Tibial nerve (tissue), 4 donors: ENCODE measurements at places on chromosomes 6 and 20.

DNA sequence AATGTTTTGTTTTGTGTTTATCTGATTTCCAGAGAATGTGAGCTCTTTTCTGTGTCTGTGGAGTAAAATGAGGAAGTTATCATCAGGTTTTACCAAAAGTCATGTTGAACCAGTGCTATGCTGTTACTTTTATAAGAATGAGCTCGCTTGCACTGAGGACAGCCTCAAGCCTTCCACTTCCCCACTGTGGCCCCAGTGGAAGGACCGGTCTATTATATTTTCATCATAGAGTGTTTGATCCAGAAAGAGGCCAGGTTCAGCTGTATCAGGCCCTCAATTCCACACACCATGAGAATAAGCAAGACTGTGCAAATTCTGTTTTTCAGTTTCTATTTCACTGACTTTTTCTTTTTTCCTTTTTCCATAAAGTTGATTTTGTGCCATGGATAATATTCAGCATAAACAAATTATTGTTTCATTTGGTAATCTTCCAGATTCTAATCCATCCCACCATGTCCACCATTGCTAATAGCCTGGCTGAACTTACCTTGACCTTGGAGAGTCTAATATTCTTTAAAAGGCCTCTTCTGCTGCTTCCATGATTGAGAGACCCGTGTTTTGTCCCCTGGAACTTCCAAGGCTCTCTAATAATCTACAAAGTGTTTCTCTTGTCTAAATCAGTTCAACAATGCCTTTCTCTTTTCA is 286.2 kb downstream of the THBS2 start:
- no peak for DNase-seq

DNA sequence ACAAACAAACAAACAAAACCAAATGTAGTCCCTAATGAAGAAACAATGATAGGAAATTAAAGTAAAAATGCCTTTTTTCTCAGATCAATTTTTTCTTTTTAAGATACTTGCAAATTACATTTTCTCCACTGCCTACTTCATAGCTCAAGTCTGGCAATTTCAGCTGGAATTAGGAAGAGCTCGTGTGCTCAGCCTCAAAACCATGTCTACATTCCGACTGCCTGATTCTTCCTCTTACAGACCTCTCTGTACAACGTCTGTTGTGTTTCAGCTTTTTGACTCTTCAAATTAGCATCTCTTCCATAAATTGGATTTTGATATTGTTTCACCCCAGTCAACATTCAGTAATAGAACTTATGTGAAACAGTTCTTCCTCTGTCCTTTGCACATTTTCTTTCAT is 9.3 kb upstream of the EDN1 start:
- DNase-seq, result no peak

DNA sequence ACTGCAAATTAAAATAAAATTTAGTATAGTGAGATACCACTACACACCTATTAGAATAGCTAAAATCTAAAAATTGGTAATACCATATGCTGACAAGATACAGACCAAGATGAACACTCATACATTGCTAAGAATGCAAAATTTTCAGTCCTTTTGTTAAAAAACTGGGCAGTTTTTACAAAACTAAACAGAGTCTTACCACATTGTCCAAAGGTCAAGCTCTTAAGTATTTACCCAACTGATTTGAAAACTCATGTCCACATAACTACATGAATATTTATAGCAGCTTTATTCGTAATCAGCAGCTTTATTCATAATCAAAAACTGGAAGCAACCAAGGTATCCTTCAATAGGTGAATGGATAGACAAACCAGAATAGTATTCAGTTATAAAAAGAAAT is 10.0 kb downstream of the POLR3F start:
- DNase-seq, result no peak

GRCh38 chr6:104431096-104431495 is 428.6 kb downstream of the HACE1 start:
- DNase-seq, result no peak

- DNase-seq, result no peak
These were observed 18.6 kb downstream of the SNX14 start for GRCh38 chr6:85574932-85575598.

DNA sequence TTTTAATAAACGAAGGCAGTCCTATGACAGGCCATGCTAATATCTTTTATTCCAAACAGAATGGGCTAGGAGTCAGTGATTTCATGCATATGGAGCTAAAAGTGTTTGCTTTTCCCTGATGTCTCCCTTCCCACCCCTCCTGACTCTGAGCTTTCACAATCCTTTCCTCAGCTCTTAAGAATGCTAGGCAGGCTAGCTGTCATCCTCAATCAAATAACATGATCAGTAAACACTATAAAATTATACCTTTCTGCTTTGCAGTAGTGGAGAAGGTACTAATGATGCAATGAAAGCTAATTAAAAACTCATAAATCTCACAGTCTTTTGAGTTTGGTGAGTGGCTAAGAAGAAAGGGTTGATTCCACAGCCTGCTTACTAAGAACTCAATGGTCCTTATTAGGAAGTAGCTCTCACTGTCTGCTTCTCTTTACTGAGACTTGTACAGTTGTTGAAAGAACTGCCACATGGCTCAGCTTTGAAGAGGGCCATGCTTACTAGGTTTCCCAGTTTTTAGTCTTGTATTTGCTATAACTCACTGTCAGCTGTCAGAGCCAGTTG is 250.9 kb upstream of the JAG1 start:
- DNase-seq, result no peak

DNA sequence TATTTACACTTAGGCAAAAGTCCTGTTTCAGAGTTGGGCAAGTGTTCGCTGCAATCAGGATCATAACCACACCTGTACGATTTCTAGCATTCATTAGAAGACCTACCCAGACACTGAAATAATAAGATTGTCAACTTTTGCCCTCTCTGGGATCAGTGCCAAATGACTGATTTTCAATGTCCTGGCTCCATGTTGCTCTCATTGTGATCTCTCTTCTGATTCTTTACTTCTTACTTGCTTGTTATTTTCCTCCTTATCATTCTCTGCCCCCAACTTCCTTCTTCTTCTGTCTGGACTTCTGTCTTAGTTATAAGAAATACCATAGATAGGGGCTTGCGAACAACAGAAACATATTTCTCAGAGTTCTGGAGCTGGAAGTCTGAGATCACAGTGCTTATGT is 94.4 kb upstream of the BMP2 start:
- DNase-seq, result no peak

DNA sequence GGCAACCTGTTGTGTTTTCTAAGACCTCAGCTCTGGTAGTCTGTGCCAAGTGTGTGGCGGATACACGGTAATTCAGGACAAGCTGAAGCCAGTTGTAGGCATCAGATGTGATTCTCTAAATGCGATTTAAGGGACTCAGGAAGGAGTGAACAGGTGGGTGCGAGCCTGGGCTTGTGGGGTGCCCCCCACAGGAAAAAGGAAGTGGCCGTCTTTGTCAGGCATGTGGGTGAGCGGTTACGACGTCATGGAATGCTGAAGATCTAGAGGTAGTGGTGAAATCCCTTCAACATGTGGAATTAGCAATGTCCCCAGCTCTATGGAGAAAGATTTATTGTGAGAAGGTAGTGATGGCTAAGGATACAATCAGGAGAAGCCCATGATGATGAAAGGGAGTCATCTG is 95.1 kb upstream of the EXOC2 start:
- no peak for DNase-seq

- DNase-seq, result no peak
These were observed 56.8 kb downstream of the NCOA3 start for GRCh38 chr20:47558295-47559066.

DNA sequence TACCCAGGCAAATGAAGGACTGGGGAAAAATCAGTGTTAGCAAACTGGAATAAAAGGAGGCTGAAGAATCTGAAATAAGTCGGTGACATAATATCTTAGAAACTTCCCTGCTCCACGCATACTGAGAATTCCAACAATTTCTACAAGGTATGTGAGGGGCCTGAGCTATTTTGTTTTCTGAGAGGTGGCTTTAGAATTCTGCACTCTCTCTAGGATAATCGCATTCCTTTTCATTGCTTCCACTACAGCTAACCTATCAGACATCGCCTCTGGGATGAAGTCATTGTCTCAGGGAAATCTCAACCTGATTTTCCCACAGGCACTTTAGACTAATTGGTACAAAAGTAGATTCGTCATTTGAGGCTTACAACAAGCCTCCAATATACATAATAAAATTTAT is 740.8 kb downstream of the PHF3 start:
- no peak for DNase-seq

GRCh38 chr6:155495011-155495768 is 39.6 kb upstream of the NOX3 start:
- peak; percentile 25 for DNase-seq

- DNase-seq, result no peak
These were observed 239.1 kb upstream of the CEP162 start for GRCh38 chr6:84466511-84466910.

- no peak for DNase-seq
These were observed 352.4 kb downstream of the CD109 start for GRCh38 chr6:74048387-74048786.

GRCh38 chr20:22303523-22303922 is 280.8 kb downstream of the FOXA2 start:
- no peak for DNase-seq

- no peak for DNase-seq
These were observed 198.2 kb upstream of the PLCB4 start for GRCh38 chr20:8870652-8871051.

DNA sequence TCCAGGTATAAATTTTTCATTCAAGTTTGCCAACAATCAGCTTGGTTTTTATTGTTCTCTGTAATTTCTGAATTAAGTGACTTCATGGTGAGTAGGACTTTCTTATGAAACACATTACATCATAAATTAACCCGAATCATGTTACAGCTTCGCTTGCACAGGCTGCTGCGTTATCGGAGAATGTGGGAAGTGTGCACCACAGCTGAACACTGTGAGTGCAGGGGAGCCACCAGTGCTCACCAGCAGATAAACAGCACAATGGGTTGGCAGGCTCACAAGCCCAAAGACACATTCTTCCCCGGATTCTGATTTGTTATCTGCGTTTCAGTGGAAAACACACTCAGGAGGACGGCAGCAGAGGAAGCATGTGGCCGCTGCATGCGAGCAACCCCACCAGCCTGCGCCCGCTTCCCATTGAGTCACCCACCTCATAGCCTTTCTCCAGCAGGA is 121.1 kb downstream of the GMDS start:
- no peak for DNase-seq

DNA sequence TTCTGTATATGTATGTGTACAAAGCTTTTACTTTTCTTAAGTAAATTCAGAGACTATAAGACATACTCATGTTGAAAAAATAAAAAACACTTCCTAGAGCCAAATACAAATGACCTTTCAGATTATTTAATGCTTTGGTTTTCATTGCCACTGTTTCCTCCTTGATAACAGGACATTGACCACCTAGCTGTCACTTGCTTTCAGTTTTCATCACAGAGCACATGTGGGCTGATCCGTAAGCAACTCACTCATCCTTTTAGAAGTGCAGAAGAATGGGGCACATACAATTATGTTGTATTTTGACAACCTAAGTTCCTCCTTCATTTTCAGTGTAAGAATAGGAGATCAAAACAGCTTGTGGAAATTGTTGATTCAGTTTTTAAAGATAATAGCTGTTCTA is 6.2 kb downstream of the ZBTB2 start:
- no peak for DNase-seq

DNA sequence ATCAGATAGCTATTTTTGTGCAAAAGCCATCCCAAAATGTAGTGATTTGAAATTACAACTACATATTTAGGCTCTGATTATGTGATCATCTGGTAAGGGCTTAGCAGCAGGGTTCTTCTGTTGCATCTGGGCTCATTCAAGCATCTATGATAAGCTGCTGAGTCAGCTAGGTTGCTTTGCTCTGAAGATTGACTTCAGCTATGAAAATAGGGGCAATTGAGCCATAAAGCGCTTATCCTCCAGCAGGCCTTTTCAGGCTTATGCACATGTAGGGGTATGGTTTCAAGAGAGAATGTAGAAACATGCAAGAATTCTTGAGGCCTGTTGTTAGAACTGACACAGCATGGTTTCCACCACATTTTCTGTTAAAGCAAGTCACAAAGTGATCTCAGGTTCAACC is 114.1 kb downstream of the PLCB1 start:
- DNase-seq, result no peak

DNA sequence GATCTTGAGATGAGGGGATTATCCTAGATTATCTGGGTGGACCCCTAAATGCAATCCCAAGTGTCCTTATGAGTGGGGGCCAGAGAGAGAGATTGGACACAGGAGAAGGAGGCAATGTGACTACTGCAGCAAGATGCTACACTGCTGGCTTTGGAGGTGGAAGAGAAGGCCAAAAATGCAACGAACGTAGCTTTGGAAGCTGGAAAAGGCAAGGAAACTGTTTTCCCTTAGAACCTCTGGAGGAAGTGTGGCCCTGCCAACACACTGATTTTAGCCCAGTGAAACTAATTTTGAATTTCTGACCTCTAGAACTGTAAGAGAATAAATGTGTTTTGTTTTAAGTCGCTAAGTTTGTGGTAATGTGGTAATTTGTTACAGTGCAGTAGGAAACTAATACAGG is 15.7 kb downstream of the PPARD start:
- no peak for DNase-seq

- no peak for DNase-seq
These were observed 114.2 kb upstream of the JARID2 start for GRCh38 chr6:15131651-15132061.

DNA sequence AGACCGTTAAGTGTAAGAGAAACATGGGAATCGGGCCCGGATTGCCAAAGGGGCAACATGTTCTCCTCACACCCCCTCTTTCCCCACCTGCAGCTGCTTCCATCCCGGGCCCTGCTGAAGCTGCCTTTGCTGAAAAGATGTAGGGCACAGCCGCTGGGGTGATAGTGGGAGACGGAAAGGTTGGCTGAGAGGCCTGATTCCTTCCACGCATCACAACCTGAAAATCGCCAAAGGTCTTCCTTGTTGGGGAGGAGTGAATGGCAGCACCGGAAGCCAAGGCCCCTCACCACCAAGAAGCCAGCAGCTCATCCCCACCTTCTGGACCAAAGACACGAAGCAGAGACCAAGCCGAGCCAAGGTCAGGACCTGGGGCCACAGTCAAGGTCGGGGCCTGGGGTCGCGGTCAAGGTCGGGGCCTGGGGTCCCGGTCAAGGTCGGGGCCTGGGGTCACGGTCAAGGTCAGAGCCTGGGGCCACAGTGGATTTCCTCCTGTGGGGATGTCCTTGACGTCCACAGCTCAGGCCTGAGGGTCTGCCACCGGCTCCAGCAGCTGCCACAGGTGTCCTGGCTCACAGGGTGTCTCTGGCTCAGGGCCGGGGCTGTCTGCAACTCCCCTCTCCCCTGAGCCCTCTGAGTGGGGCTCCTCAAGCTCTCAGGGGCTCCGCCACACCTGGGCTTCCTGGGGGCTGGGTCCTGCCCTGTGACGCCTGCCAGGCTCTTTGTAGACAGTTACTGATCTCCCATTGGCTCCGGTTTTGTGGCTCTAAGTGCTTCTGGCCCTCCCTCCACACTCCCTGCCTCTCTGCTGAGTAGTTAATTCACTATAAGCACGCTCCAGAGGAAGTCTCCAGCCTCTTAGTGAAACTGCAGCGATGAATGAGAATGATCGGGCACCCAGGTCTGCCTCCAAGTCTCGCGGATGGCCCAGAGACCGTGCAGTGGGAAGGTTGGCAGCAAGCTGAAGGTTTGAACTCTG is 5.5 kb upstream of the CHRNA4 start:
- no peak for DNase-seq

DNA sequence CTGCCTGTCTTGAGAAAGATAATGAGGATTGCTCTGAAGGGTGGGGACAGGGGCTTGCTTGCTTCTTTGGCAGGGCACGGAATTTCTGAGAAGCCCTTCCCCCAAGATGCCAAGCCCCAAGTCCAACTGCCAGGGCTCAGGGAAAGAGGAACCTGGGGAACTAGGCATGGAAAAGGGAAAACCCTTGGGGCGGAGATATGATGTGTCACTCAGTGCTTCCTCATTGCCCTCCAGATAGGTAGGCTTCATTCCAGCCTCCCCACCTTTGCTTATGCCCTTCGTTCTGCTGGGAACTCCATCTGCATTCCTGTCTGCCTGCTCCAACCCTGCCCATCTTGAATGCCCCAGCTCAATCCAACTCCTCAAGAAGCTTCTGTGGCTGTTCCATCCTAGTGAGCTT is 61.2 kb downstream of the VEGFA start:
- no peak for DNase-seq
